Activated CD8-positive, alpha-beta T cell treated with anti-CD3 and anti-CD28 coated beads for 36 hours (primary cell): ENCODE measurements at places on chromosomes 11 and 22. TPM values are rescaled to one million over a fixed set of nuclear protein-coding genes. Genes with fewer than 3 reads are reported as not detected.
A peak's percentile ranks its signal among the peaks of the same experiment; 100 is the strongest.

DNA sequence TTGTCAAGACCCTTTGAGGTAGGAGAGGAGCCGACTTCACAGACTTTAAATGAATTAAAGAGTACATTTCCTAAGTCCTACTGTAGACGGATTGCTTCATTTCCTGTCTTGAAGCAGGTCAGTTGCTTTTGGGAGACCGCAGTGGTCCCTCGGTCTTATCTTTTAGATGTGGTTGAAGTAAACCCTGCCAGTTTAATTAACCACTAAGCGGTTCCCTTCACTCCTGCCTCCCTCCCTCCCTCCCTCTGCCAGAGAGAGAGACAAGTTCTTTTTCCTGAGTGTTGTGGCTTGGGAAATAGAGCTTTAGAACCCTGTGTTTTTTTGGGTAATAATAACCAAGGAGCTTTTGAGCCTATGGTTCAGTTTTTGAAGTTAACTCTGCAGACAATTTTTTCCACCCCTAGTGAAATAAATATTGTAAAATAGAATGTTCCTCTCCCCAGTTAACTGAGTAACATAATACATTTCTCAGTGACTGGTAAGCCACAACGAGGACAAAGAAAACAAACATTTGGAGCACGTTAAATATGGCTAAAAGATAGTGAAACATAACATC, 147.5 kb downstream of the LDLRAD3 start:
- DNase-seq, result no peak
- H3K36me3 ChIP-seq, result no peaks in the 10 kb centered on the region
- no peaks in the 10 kb centered on the region for H3K4me1 ChIP-seq
- peaks cover 26% of the 10 kb centered on the region for H3K27me3 ChIP-seq
- H3K4me3 ChIP-seq, result no peak overlapping the region

- no peak for DNase-seq
- H3K36me3 ChIP-seq, result no peaks in the 10 kb centered on the region
- H3K4me3 ChIP-seq, result no peak overlapping the region
- no peaks in the 10 kb centered on the region for H3K4me1 ChIP-seq
- H3K27ac ChIP-seq, result no peak overlapping the region
- H3K27me3 ChIP-seq, result no peaks in the 10 kb centered on the region
Measured at GRCh38 chr22:30562366-30562765, 12.1 kb downstream of the GAL3ST1 start.

GRCh38 chr11:1652771-1653540, 23.4 kb downstream of the KRTAP5-5 start:
- peak; percentile 74 for DNase-seq
- no peak overlapping the region for H3K27ac ChIP-seq
- peaks cover 14% of the 10 kb centered on the region for H3K27me3 ChIP-seq
- no peaks in the 10 kb centered on the region for H3K4me1 ChIP-seq
- no peaks in the 10 kb centered on the region for H3K36me3 ChIP-seq

Gene SLC15A3
- total RNA-seq, result 4.7 TPM

GRCh38 chr11:64276653-64277431, 7.6 kb downstream of the BAD start:
- no peak overlapping the region for H3K27ac ChIP-seq
- H3K27me3 ChIP-seq, result no peaks in the 10 kb centered on the region
- DNase-seq, result no peak
- H3K4me1 ChIP-seq, result peaks cover 4% of the 10 kb centered on the region

- peak overlapping the region; percentile 85 for H3K4me3 ChIP-seq
- peaks cover 21% of the 10 kb centered on the region for H3K4me1 ChIP-seq
- H3K27ac ChIP-seq, result peak overlapping the region; percentile 93
- no peak for DNase-seq
Measured at GRCh38 chr22:43996981-43997265, 27.2 kb upstream of the PARVB start.

Gene TMEM151A
- not detected for total RNA-seq

DNA sequence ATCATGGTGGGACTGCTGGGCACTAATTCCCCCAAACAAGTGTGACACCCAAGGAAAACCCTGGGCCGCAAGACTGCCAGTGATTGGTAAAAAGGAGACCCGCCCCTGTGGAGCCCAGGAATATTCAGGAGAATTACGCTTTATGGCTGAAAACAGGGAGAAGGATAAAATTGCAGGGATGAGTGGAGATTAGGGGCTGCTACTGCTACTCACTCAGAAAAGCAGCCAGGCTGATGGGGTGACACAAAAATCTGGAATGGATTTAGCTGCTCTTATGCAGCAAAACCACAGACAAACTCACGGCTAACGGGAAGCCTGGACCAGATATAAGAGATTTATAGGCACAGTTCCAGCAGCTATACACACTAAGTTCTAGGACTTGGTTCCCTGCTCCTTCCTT, 4.4 kb upstream of the FBXO3 start:
- no peaks in the 10 kb centered on the region for H3K36me3 ChIP-seq
- no peak overlapping the region for H3K4me3 ChIP-seq
- H3K27me3 ChIP-seq, result peaks cover 30% of the 10 kb centered on the region
- H3K27ac ChIP-seq, result no peak overlapping the region
- DNase-seq, result no peak
- peaks cover 12% of the 10 kb centered on the region for H3K4me1 ChIP-seq

GRCh38 chr11:103585911-103586310, 450.5 kb upstream of the DDI1 start:
- H3K27me3 ChIP-seq, result peaks cover 5% of the 10 kb centered on the region
- H3K36me3 ChIP-seq, result no peaks in the 10 kb centered on the region
- DNase-seq, result no peak
- H3K4me3 ChIP-seq, result no peak overlapping the region
- H3K27ac ChIP-seq, result no peak overlapping the region
- no peaks in the 10 kb centered on the region for H3K4me1 ChIP-seq

Gene PSMA1
- 338 TPM for total RNA-seq

Gene MCHR1
- not detected for total RNA-seq

DNA sequence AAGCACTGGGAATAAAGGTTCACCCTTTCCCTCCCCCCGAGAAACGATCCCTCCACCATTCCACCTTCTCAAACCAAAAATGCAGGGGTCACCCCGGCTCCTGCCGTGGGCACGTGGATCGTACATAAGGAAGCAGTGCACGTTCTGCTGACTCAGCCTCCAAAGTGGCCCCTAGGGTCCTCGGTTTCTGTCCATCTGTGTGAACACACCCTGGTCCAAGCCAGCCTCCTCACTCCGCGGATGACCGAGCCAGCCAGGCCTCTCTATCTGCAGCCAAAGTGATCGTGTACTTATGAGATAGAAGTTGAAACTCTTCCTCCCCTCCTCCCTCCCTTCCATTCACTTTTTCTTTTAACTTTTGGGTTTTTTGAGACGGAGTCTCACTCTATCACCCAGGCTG, 16.2 kb downstream of the C11orf24 start:
- no peak overlapping the region for H3K27ac ChIP-seq
- peaks cover 3% of the 10 kb centered on the region for H3K4me1 ChIP-seq
- no peak for DNase-seq
- H3K36me3 ChIP-seq, result no peaks in the 10 kb centered on the region
- no peak overlapping the region for H3K4me3 ChIP-seq

Gene LPXN
- 139 TPM for total RNA-seq

- no peaks in the 10 kb centered on the region for H3K27me3 ChIP-seq
- no peak overlapping the region for H3K27ac ChIP-seq
- H3K4me1 ChIP-seq, result no peaks in the 10 kb centered on the region
Measured at GRCh38 chr22:25630447-25630846, 66.0 kb downstream of the GRK3 start.

Gene TXN2
- total RNA-seq, result 96.5 TPM

GRCh38 chr11:120217941-120218694, 7.3 kb downstream of the OAF start:
- no peaks in the 10 kb centered on the region for H3K27me3 ChIP-seq

DNA sequence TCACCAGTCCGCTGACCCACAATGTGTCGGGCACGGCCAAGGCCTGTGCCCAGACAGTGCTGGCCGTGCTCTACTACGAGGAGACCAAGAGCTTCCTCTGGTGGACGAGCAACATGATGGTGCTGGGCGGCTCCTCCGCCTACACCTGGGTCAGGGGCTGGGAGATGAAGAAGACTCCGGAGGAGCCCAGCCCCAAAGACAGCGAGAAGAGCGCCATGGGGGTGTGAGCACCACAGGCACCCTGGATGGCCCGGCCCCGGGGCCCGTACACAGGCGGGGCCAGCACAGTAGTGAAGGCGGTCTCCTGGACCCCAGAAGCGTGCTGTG, 6.1 kb downstream of the SLC35C1 start:
- no peak overlapping the region for H3K27ac ChIP-seq
- no peaks in the 10 kb centered on the region for H3K27me3 ChIP-seq

Gene OR4D5
- total RNA-seq, result not detected

Gene MMP11
- total RNA-seq, result 1.4 TPM

DNA sequence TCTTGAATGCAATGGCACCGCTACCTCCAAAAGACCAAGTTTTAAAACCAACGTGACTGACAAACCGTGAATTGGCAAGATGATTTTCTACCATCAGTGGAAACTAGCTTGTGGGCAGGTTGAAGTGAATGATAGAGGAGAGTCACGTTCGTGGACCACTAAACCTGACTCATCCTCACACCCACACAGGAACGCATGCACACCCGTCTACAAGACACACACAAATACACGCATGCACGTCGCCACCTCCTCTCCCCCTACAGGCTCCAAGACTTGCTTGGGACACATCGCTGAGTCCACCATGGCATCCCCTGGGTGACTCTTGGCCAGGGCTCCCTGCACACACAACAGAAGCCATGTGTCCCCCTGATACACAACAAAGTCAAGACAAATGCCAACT, 14.4 kb downstream of the TMPRSS6 start:
- DNase-seq, result peak; percentile 91
- H3K27ac ChIP-seq, result peak overlapping the region; percentile 67
- peak overlapping the region; percentile 3 for H3K4me3 ChIP-seq
- peaks cover 45% of the 10 kb centered on the region for H3K4me1 ChIP-seq
- no peaks in the 10 kb centered on the region for H3K36me3 ChIP-seq
- H3K27me3 ChIP-seq, result peaks cover 10% of the 10 kb centered on the region

- H3K4me3 ChIP-seq, result no peak overlapping the region
- H3K36me3 ChIP-seq, result peaks cover 12% of the 10 kb centered on the region
- peaks cover 78% of the 10 kb centered on the region for H3K4me1 ChIP-seq
- DNase-seq, result no peak
Measured at GRCh38 chr11:35042913-35043312, 96.1 kb upstream of the CD44 start.

DNA sequence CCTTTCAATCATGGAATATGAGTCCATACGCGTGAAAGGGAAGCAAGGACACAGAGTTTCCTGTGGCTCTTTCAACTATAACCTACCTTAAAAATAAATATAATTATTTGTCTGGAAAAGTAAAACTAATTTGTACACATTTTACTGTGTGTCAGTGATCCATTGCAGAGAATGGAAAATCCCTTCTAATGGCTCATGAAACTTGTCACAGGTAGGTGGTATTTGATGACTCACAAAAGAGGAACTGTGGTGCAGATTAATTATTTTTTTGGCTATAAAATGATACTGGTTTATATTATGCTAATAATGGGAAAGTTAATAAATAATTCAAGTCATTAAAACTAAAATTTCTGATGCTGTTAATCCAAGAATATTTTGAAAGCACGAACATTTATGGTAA, 792.2 kb downstream of the METTL15 start:
- DNase-seq, result no peak
- no peaks in the 10 kb centered on the region for H3K4me1 ChIP-seq
- no peaks in the 10 kb centered on the region for H3K27me3 ChIP-seq
- no peak overlapping the region for H3K27ac ChIP-seq
- H3K36me3 ChIP-seq, result no peaks in the 10 kb centered on the region

DNA sequence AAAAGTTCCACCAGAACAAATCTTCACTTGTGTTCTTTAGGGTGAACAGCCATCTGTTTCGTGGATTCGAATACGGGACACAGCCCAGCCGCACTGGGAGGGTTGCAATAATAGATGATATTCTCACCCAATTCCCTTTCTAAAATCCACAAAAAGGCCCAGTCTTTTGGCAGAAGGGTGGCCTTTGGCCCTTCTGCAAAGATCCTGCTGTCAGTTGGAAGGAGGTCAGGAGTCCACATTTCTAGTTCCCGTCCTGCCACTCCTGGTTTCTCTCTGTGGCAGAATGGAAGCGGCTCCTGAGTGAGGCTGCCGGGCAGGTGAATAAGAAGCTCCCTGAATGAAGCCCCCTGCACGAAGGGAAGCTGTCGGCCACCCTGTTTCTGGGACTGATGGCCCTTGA, 11.2 kb upstream of the LINC01488 start:
- H3K4me1 ChIP-seq, result no peaks in the 10 kb centered on the region
- H3K36me3 ChIP-seq, result no peaks in the 10 kb centered on the region
- H3K4me3 ChIP-seq, result no peak overlapping the region
- no peak for DNase-seq

DNA sequence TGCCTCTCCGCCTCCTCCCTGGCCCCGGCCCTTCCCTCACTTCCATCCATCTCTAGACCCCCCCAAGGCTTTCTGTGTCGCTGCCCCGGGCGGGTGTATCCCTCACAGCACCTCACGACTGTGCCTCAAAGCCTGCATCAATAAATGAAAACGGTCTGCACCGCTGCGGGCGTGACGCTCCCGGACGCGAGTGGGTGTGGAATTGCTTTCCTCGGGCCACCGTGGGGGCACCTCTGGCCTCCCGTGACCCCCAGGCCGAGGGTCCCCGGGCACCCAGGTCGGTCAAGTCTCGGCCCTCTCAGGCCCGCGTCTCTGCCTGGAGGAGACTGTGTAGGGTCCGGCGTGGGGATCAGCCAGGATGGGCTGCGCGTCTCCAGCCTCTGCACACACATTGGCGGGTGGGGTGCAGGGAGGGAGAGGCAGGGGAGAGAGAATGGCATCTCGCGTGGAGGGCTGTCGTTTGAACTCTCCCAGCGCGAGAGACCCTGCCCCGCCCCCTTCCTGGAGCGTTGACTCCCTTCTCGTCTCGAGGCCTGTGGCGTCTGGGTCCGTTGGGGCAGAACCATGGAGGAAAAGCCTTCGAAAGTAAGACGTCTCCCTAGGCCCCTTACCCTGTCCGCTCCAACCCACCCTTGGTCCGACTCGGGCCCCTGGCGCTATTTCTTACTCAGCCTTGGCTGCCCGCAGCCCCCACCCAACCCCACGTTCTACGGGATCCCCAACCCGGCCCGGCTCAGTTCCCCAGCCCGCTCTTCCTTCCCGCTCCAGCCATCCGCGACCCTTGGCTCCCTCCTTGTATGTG, at the start of gene CATSPERZ:
Gene CATSPERZ (plus strand): TSS at position 512 of the 802 bp plus-strand sequence. CDS start 53 bp downstream, at position 565.
- peak within 1 kb of the TSS; percentile 57 for H3K4me3 ChIP-seq
- H3K36me3 ChIP-seq, result no peaks in the 10 kb centered on the region
- no peak for DNase-seq
- H3K27me3 ChIP-seq, result peaks cover 56% of the 10 kb centered on the region
- H3K27ac ChIP-seq, result no peak within 1 kb of the TSS

DNA sequence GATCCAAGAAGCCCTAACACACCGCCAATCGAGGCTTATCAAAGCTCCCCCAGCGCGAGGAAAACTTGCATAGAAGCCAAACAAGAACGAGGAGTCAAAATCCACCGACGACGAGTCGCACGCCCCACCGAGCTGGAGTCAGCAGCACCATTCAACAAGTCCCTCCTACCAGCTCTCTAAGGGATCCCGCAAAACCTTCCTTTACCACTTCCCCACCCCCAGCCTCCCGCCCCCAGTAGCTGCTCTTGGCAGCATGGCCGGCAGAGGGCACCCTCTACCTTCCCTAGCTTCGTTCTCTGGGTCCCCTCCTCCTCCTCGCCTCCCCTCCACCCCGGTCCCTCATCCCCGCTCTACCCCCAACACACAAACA, 1.4 kb downstream of the BDNF start:
- peak overlapping the region; percentile 31 for H3K4me3 ChIP-seq
- no peaks in the 10 kb centered on the region for H3K36me3 ChIP-seq
- H3K27ac ChIP-seq, result no peak overlapping the region

Gene THY1
- 0.18 TPM for total RNA-seq

GRCh38 chr11:326592-326841, 5.9 kb upstream of the IFITM3 start:
- DNase-seq, result no peak
- H3K4me1 ChIP-seq, result peaks cover 68% of the 10 kb centered on the region

Gene OR51I1
- total RNA-seq, result not detected

Gene SNX32
- total RNA-seq, result 1.6 TPM

Gene NCAPD3
- 102 TPM for total RNA-seq
